ENCODE measurements at places on chromosomes 6 and 20.

DNA sequence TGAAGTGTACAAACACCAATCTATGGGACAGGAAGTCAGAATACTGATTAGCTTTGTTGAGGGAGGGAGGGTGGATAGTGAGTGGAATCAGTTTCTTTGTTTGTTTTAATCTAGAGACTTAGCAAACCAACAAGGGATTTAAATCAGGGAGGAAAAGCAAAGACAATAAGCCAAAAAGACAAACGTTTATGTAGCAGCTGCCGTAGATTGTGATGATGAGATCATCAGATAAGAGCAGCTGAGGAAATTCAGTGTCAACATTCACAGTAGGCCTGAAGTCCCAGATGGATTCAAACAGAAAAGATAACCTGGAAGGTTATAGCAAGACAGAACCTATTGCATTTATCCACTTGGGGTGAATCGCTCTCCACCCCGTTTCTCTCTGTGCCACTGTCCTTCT is 104.9 kb upstream of the SYNDIG1 start:
- no peak for DNase-seq
- no peak overlapping the region for H3K4me3 ChIP-seq
- H3K4me1 ChIP-seq = no peaks in the 10 kb centered on the region

- DNase-seq = no peak
- no peaks in the 10 kb centered on the region for H3K36me3 ChIP-seq
- H3K4me3 ChIP-seq = no peak overlapping the region
- no peaks in the 10 kb centered on the region for H3K4me1 ChIP-seq
These were observed 260.1 kb upstream of the ARID1B start for GRCh38 chr6:156517088-156517487.

DNA sequence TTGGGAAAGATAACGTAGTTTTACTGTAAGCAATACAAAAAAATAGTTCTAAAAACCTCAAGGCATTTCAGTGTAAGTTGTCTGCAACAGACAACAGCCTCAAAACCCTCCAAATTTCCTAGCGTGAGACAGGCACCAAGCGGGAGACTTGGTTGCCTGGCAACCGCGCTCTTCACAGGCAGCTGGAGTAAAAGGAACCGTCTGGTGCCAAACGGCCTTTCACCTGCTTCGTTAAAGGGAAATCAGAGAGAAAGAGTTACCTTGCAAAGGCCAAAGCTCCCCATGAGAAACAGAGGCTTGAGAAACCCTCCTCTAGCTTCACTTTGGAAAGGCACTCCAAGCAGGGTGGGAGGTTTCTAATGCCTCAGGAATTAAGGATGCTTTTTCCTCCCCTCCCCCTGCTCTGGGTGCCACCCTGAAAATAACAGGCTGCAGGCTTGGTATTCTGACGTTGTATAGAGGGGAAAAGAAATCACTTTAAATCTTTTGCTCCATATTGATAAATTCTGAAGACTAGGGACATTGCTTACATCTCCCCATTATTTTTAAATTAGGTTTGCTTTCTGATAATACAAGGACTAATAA is 129.7 kb upstream of the UFL1 start:
- H3K27me3 ChIP-seq = no peaks in the 10 kb centered on the region
- no peak overlapping the region for H3K4me3 ChIP-seq
- peaks cover 5% of the 10 kb centered on the region for H3K4me1 ChIP-seq
- no peak for DNase-seq
- H3K27ac ChIP-seq = no peak overlapping the region
- H3K36me3 ChIP-seq = no peaks in the 10 kb centered on the region

DNA sequence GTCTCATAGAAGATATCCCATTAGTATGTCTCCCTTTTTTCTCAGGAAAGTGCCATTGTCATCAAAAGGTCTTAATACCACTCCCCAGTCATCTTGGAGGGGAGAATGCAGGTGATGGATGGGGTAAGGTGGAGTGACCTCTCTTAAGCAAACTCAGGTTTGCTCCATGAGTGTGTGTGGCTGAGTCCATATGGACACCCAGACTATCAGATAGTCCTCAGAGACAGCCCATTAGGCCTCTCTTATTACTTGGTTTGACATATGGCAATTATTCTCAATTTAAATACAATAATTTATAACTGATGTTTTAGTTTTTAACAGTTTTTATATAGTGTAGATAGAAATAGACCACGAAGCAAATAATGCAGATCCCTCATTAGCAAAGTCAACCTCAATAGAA is 23.2 kb downstream of the LAMA4 start:
- peak overlapping the region; percentile 24 for H3K27ac ChIP-seq
- no peaks in the 10 kb centered on the region for H3K27me3 ChIP-seq
- H3K4me3 ChIP-seq = no peak overlapping the region
- peaks cover 19% of the 10 kb centered on the region for H3K4me1 ChIP-seq

DNA sequence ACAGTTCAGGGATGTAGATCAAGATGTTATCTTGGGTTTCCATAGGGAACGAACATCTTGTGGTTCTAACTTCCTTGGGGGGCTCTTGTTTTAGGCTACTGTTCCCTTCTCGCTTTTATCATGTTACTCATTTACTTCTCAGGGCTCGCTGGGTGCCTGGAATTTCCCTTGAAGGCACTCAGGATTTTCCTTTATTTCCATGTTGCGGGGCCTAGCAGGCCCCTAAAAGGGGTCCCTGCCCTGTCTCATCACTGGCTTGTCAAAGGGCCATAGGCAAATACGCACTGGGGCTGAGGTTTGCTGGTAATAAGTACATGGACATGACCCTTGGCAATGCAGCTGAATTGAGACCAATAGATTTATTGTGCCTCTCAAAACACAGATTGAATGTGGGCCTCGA is 262.3 kb downstream of the CDH4 start:
- no peaks in the 10 kb centered on the region for H3K36me3 ChIP-seq
- H3K4me3 ChIP-seq = no peak overlapping the region
- H3K27ac ChIP-seq = no peak overlapping the region
- H3K27me3 ChIP-seq = peaks cover 27% of the 10 kb centered on the region

- H3K36me3 ChIP-seq = no peaks in the 10 kb centered on the region
- no peak for DNase-seq
- H3K4me1 ChIP-seq = no peaks in the 10 kb centered on the region
These were observed 24.1 kb downstream of the PXT1 start for GRCh38 chr6:36418558-36418957.

DNA sequence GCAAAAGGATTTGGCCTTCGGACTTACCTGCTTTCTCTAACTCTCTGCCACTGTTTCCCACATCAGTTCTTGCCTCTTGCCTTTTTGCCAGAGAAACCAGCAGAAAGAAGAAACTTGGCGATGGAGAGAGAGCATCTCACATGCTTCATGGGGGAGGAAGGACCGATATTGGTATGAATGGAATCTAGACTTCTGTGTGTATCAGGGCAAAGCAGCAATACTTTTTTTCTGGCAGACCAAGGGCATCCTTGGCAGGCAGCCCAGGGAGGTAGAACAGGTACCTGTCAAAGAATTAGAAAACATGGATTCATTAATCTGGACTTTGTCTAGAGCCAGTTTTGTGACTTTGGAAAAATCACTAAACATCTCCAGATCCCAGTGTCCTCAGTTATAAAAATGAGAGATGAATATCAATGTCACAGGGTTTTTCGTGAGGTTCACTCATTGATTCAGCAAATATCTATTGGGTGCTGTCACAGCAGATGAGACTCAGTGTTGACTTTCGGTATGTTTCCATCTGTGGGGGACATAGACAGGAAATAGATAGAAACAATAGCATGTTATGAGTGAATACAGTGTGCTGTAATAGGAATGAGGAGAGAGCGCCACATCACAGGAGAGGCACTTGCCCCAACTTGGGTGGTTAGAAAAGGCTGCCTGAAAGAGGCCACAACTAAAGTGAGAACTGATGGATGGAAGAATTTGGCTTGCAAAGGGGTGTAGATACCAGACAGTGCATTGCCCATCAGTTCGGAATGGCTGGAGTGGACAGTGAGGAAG is 114.1 kb downstream of the CD83 start:
- H3K4me3 ChIP-seq = no peak overlapping the region
- H3K27me3 ChIP-seq = no peaks in the 10 kb centered on the region
- no peak overlapping the region for H3K27ac ChIP-seq
- DNase-seq = no peak
- H3K4me1 ChIP-seq = no peaks in the 10 kb centered on the region

DNA sequence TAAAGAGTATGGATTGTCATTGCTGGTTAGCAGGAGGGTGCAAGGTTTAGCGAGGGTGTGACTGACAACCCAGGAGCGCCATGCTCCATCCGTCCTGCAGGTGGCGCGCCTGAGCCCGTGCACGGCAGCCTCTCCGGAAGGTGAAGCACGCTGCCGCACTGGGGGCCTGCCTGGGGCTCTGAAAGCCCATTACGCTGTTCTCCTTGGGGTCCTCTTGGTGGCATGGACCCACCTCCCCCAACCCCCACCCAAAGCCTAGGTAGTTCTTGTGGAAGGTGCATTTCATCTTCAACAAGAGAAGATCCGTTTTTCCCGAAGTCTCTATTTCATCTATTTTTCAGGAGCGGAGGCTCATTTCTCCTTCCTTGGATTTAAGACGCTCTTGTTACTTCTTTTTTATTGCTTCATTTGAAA is 197.4 kb upstream of the KCNG1 start:
- H3K4me1 ChIP-seq = no peaks in the 10 kb centered on the region
- H3K27ac ChIP-seq = no peak overlapping the region
- no peaks in the 10 kb centered on the region for H3K36me3 ChIP-seq
- peak; percentile 22 for DNase-seq

DNA sequence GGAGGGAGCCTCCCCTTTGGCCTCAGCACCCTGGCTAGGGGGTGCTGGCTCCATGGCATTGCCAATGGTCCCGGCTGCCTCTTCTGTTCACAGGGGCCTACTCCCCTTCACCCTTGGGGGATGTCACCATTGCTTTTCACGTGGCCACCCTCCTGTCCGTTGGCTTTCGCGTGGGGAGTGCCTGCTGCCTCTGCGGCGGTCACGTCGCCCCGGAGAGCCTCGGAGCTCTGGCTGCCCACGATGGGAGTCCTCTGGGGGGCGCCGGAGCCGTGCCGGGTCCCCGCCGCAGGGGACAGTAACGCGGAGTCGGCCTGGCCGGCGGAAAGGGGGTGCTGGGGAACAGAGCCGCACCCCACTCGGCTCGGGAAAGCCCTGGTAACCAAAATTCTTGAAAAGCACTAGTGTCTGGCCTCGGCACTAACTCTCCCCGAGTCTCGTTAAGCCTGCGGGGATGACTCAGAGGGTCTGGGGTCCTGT is 661 bp upstream of the HEBP2 start:
- no peaks in the 10 kb centered on the region for H3K4me1 ChIP-seq
- DNase-seq = no peak
- no peaks in the 10 kb centered on the region for H3K27me3 ChIP-seq
- peak overlapping the region; percentile 91 for H3K27ac ChIP-seq

DNA sequence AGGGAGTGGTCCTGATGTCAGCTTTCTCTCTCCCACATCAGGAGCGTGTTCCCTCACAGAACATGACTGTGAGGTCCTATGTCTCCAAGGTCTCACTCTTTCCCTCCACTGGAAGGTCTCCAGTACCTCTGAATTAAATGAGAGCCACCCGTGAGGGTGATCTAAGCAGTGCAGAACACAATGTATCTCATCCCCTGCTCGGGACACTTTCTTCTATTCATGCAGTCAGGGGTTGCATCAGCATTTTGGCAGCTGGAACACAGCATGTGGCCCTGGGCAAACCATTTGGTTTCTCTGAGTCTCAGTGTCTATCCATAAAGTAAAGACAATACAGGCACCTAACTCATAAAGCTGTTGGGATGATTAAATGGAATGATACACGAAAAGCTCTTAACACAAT is 34.2 kb downstream of the MAFB start:
- no peaks in the 10 kb centered on the region for H3K27me3 ChIP-seq
- H3K36me3 ChIP-seq = no peaks in the 10 kb centered on the region
- no peak overlapping the region for H3K27ac ChIP-seq
- H3K4me1 ChIP-seq = no peaks in the 10 kb centered on the region
- peak; percentile 87 for DNase-seq
- H3K4me3 ChIP-seq = no peak overlapping the region

DNA sequence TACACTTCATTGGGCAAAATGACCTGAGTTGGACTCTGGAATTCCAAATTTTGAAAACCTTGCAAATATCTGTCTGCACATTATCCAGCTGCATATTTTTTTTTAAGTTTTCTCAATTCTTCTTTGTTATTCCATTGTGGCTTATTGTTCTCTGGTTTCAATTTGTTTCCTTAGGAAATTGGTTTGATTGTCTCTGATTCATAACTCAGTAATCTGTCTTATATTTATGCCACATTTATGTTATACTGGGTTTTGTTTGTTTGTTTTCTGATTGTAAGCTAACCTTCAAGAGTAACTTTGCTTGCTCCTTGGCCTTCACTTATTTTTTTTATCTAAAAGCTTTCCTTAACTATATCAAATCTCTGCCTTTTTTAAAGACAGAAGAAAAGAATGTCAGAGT is 193.3 kb upstream of the PLCB4 start:
- H3K4me3 ChIP-seq = no peak overlapping the region
- no peaks in the 10 kb centered on the region for H3K27me3 ChIP-seq
- no peaks in the 10 kb centered on the region for H3K4me1 ChIP-seq
- DNase-seq = no peak
- H3K36me3 ChIP-seq = no peaks in the 10 kb centered on the region

DNA sequence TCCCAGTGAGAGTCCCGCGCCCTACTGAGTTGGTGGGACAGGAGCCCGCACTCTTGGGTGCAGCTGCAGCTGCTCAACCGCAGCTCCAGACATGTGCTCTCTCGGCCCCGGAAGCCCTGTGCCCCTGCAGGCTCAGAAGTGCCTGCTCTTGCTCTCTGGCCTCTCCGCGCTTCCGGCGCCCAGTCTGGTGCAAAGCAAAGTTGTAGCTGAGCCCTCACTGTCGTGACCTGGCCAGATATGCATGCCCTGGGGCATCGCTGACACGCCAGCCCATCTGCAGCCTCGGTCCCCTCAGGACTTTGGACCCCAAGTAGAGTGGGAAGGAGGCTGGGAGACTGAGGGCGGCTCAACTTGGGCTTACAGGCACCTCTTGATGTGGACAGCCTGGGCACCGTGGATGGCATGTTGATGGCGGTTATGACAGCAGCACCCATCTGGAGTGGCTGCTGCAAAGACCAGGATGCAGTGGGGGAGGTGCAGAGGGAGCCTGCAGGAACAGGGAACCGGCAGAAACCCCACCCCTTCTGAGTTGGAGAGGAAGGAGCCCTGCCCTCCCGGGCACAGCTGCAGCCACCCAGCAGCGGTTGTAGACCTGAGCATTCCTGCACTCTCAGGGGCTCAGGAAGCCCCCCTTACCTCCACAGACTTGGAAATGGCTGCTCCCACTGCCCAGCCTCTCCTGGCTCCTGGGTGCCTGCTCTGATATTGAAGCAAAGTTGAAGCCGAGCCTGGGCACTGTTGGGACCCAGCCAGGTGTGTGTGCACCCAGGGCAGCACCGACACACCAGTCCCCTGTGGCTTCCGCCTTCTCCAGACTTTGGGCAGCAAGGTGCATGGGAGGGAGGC is 462.6 kb downstream of the TBC1D32 start:
- H3K4me3 ChIP-seq = no peak overlapping the region
- no peaks in the 10 kb centered on the region for H3K27me3 ChIP-seq
- no peaks in the 10 kb centered on the region for H3K4me1 ChIP-seq
- no peak overlapping the region for H3K27ac ChIP-seq

GRCh38 chr6:34610819-34611477 is 54.8 kb upstream of the SPDEF start:
- H3K4me1 ChIP-seq = peaks cover 5% of the 10 kb centered on the region
- H3K36me3 ChIP-seq = peaks cover 6% of the 10 kb centered on the region
- H3K4me3 ChIP-seq = no peak overlapping the region
- peak overlapping the region; percentile 21 for H3K27ac ChIP-seq
- DNase-seq = no peak
- H3K27me3 ChIP-seq = no peaks in the 10 kb centered on the region

All from tibial artery (tissue), 4 donors.